ENCODE measurements at places on chromosomes 2 and 18.

DNA sequence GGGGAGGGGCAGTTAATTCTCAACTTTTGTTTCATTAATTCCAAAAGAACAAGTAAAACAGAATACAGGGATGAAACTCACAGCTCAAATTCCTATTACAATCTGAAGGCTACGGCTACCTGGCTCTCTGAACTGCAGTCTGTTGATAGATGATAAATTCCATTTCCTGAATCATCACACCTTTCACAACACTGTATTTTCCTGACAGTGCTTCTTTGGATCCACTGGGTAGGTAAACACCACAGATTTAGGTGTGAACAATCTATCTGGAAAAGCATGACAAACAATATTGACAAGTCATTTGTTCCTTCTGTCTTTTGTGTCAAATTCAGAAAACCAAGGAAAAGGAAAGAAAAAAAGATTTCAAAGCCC lies 843.2 kb downstream of the LRRTM4 start:
- DNase-seq = no peak

GRCh38 chr2:53212576-53212975 lies 555.0 kb upstream of the CHAC2 start:
- DNase-seq = no peak

DNA sequence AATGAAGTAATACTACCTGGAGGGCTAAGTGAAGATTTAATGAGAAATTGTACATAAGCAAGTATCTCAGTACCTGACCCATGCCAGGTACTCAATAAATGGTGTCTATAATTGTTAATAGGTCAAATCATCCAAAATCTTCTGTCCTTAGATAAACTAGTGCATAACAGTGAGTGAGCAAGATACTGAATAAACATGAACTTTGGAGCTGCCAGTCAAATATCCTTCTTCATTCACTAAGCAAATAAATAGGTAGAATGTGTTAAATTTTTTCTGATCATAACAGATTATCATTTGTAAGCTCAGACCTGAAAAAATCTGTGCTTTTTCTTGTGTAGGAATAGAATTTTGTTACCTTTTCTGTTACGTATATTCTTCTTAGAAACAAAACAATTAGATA lies 39.6 kb downstream of the RAB3GAP1 start:
- DNase-seq = no peak

GRCh38 chr2:239231231-239232194 lies 169.3 kb downstream of the HDAC4 start:
- no peak for DNase-seq

- no peak for DNase-seq
Measured at GRCh38 chr18:32287249-32287648, 97.4 kb downstream of the MEP1B start.

- no peak for DNase-seq
Measured at GRCh38 chr2:119574108-119574815, 30.0 kb downstream of the CFAP221 start.

DNA sequence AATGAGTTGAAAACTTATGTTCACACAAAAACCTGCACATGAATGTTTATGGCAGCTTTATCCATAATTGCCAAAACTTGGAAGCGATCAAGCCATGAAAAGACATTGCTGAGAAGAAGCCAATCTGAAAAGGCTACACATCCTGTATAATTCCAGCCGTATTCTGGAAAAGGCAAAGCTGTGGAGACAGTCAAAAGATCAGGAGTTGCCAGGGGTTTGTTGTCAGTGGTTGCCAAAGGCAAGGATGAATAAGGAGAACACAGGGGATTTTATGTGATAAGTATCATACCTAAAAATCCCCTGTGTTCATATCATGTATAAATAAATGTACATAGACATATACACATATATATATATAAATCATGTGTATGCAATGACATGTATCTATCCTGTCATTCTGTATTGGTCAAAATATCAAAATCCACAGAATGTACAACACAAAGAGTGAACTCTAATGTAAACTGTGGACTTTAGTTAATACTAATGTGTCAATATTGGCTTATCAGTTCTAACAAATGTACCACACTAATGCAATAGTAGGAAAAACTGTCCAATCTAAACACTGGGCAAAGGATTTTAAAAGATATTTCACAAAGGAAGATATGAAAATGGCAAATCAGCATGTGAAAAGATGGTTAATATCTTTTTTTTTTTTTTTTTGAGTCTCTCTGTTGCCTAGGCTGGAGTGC lies 75.8 kb downstream of the PTRHD1 start:
- no peak for DNase-seq

GRCh38 chr18:765764-766549 lies 46.1 kb downstream of the YES1 start:
- no peak for DNase-seq

- DNase-seq = no peak
Measured at GRCh38 chr2:8514796-8515758, 166.8 kb upstream of the ID2 start.

- no peak for DNase-seq
Measured at GRCh38 chr2:665340-666073, 11.7 kb downstream of the TMEM18 start.

GRCh38 chr2:41937921-41938708 lies 109.7 kb upstream of the PKDCC start:
- DNase-seq = no peak

DNA sequence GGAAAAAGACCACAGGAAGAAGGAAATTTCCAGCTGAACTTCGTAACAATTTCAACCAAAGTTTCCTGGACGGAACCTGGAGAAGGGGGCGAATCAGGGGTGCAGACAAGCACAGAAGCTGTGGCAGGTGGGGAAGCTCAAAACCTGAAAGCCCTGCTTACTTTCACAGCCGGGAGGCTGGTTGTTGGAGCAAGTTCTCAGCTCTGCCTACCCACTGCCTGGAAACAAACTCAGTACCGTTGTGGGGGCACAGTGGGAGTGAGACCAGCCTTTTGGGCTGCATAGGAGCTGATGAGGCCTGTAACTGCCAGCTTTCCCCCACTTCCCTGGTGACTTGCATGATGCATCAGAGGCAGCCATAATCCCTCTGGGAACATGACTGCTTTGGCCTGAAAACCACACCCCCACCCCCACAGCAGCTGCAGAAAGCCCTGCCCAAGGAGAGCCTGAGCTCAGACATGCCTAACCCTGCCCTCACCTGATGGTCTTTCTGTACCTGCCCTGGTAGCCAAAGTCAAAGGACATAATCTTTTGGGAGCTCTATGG lies 207.0 kb upstream of the VWC2L start:
- DNase-seq = no peak

DNA sequence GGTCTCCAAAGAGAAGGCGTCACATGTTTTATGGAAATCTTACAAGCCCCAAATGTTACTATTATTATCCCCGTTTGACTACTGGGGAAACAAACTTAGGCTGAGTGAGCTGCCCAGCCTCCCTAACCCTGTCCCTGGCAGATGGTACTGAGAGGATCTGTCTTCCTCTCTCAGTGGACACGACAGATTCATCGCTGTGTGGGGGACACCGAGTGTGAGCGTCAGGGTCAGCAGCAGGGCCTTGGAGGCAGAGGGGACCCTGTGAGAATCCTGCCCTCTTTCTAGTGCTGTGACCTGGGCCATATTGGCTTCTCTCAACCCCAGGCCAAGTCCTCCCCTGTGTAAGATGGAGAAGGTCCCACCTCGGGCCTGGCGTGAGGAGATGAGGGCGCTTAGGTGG lies 27.1 kb upstream of the SMAD7 start:
- no peak for DNase-seq

DNA sequence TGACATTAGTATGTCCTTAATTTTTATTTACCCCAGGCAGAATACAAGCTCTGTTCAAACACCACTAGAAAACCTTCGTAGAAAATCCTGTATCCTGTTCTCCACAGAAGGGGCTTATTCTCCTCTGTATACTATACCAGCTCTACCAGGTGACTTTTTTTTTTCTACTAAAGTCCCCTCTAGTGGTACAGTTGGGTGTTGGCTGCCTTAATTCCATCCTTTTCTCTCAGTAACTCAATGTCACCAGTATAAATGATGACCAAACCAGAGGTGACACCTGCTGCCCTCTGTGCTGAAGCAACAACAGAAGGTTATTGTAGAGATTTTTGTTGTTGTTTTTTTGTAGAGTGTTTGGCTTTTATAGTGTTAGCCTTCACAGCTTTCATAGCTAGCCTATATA lies 1322.0 kb downstream of the LRP1B start:
- no peak for DNase-seq

- no peak for DNase-seq
Measured at GRCh38 chr2:70202236-70202806, 11.5 kb upstream of the C2orf42 start.

DNA sequence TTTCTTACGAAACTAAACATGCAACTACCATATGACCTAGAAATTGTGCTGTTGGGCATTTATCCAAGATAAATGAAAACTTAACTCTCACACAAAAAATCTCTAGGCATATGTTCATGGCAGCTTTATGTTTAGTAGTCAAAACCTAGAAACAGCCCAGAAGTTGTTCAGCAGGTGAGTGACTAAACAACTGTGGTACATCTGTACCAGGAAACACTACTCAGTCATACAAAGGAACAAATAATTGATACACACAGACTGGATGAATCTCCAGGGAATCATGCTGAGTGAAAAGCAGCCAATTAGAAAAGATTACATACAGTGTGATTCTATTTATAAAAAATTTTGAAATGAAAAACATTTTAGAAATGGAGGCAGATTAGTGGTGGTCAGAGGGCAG lies 29.3 kb downstream of the DYNC2LI1 start:
- DNase-seq = no peak

GRCh38 chr2:45595721-45596435 lies 15.2 kb downstream of the SRBD1 start:
- no peak for DNase-seq

DNA sequence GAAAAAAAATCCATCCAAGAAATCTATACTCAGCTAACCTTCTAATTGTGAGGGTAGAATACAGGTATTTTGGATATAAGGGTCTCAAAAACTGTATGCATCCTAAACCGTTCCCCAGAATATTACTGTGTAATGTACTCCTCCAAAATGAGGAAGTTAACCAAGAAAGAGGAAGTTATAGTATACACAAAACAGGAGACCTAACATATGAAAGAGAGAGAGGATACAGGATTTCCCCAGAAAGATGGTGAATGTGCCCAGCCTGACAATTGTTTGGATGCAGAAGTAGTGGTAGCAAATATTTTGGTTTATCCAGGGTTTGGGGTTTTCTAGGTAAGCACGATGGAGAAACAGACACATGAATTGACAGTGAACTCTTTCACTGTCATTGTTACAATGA lies 50.6 kb downstream of the GALNT3 start:
- no peak for DNase-seq

DNA sequence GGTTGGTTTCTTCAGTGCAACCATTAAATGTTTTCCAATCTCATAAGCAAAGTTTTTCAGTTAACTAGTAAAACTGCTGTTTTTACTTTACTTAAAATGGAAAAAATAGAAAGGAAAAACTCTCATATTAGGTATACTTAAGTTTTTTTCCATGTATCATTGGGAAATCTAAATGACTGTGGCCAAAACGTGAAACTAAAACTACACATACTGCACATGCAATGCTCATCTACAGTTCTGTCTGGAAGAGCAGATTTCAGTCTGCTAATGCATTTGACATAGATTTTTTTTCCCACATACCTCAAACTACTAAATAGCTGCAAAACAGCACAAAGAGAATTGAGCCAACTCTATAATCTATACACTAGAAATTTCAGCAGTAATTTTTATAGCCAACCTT lies 62.6 kb downstream of the COL5A2 start:
- DNase-seq = no peak

- DNase-seq = no peak
Measured at GRCh38 chr2:67854798-67855197, 208.0 kb downstream of the C1D start.

DNA sequence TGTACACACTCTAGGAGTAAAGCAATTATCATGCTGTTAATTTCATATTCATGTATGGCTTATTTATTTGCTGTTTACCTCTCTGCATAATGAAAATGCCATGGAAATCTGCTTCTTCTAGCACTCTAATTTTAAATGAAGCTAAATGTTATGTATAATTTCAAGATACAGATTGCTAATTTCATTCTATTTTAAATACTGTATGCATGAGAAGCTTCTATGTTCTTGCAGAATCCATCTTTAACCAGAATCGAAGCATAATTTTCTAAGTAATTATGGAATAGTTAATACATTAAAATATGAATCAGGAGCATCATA lies 127.2 kb downstream of the UBE2E3 start:
- no peak for DNase-seq

- DNase-seq = no peak
Measured at GRCh38 chr18:2590303-2590702, 18.9 kb downstream of the NDC80 start.

GRCh38 chr2:172481507-172482262 lies 54.3 kb downstream of the ITGA6 start:
- DNase-seq = no peak

GRCh38 chr2:69918401-69918800 lies 3.5 kb downstream of the MXD1 start:
- no peak for DNase-seq

- DNase-seq = no peak
Measured at GRCh38 chr2:60148716-60149115, 404.7 kb downstream of the BCL11A start.

DNA sequence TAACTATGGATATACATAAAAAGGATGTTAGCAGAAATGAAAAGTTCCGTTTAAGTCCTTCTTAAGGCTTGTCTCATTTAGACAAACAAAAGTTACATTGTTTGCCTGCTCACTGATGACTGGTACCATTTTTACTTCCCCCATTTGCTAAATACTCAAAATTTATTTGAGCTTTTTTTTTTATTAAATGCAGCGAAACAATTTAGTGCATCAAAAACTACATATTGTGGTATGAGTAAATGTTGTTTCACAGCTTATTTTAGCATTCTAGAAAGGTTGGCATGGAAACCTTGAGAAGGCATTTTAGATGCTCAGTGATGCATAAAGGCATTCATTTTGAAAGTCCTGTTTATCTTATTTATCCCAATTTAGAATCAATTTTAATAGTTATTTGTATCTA lies 100.0 kb downstream of the MAP2 start:
- no peak for DNase-seq

- DNase-seq = no peak
Measured at GRCh38 chr2:8580316-8581233, 101.3 kb upstream of the ID2 start.

DNA sequence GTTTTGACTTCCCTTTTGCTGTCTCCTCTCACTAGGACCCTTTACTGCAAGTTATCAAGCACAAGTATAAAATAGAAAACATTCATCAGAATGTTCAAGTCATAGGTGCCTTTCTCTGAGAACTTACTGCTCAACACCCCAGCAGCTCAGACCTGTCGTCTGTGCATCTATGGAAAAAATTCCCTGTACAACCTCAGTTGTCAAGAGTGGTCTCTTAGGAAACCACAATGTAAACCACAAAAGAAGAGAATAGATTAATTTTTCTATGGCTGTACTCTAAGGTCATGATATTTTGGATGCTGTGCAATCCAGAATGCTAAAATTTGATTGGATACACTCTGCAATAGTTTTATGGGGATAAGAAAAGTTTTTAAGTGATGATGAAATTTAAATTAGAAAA lies 84.1 kb downstream of the RBMS1 start:
- no peak for DNase-seq

GRCh38 chr2:59900728-59901452 lies 652.6 kb downstream of the BCL11A start:
- DNase-seq = no peak

GRCh38 chr2:67130531-67131256 lies 266.4 kb upstream of the ETAA1 start:
- DNase-seq = no peak
